Large intestine (tissue), 12 donors: ENCODE measurements at places on chromosomes 11 and 22. TPM values are rescaled to one million over a fixed set of nuclear protein-coding genes. Genes with fewer than 3 reads are reported as not detected.
A peak's percentile ranks its signal among the peaks of the same experiment; 100 is the strongest.

GRCh38 chr11:57562596-57562995 lies 4.9 kb downstream of the UBE2L6 start:
- no peak for DNase-seq

GRCh38 chr11:100676901-100677300 lies 10.2 kb upstream of the ARHGAP42 start:
- no peak for DNase-seq

GRCh38 chr11:534396-535209 lies 773 bp downstream of the HRAS start:
- DNase-seq: peak; percentile 28

DNA sequence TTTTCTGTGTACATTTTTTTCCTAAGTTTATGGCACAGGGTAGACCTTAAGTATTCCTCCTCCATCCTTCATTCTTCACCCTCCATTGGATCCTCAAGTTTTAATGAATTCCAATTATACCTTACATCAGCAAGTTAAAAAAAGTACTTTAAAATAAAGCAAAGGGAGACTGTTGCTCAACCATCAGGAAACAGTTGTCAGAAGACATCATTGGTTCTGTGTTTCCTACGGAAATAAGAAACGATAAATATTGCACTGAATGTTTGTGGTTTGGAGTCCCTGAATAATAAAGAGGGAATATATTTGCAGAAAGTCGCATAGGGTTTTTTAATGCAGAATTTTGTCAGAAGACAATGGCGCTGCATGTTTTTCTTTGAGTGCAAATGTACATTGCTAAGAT lies 28.1 kb upstream of the LDHA start:
- no peak for DNase-seq

GRCh38 chr11:57214098-57214417 lies 23.0 kb downstream of the APLNR start:
- no peak for DNase-seq

DNA sequence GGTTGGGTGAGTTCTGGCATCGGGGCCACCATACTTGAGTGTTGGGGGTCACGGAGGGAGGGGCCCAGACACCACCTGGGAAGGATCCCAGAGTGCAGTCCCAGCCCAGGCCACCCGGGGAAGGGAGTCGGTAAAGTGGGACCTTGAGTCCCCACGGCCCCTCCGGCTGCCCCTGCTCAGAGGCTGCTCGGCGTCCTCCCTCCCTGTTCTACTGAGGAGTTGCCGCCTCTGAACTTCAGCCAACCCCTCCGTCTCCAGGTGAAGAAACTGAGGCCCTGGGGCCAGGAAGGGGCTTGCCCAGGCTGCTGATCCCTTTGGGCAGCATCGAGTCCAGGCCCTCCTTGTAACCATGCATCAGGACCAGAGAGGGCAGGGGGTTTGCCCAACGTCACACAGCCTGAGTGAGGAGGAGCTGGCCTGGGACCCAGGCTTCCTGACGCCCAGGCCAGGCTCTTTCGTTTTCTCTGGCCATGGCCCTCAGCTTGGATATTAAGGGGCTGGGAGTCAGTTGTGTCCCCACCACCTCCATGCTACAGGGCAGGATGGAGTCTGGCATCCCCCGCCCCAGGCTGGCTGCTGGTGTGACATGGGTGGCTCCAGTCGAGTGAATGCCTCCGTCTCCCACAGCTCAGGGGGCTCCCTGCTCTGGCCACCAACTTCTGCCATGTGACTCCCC lies 1.3 kb downstream of the PARVG start:
- no peak for DNase-seq

- no peak for DNase-seq
Observed at GRCh38 chr11:26851696-26852095, 129.8 kb upstream of the SLC5A12 start.

DNA sequence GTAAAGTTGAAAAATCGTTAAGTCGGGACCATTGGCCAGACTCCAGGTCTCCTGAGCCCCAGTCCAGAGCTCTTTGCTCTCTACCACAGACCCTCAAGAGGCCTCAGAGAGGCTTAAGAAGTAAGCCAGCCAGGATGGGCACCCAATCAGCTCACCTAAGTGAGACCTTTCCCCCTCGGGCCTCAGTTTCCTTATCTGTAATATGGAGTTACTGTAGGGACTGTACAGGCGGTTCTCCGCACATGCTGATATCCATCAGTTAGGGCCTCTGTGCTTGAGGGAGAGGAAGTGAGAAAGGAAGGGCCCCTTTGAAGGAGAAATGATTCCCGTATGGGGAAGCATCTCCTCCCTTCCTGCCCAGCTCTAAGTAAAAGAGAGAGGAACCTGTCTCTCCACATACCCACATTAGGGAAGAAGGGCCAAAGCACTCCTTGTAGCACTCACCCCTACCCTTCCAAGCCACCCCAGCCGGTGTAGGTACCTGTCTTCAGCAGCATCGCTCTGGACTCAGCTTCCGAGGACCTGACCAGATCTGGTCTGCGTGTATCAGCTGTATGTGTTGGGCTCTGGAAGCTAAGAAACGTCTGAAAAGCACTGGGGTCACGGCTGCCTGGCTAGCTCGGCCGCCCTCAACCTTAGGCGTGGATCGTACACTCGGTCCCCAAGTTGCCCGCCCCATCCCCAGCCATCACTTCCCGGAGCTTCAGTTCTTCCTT lies 653 bp downstream of the NAGA start:
- no peak for DNase-seq

DNA sequence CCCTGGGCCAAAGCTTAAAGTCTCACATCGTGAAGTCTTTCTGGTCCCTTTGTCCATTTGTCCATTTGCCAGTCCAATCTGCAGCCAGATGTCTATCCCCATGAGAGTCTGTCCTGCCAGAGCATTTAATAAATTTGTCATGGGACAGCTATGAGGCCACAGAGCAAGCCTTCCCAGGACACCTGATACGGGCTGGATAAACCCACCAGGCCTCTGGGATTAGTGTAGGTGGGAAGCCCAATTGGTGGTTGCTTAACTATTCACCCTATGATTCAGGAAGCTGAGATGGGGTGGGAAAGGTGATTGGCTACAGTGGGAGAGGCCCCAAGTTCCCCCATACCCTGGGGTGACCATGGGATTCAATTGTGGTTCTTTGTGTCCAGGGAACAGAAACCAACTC lies 39.9 kb downstream of the MYEOV start:
- no peak for DNase-seq

DNA sequence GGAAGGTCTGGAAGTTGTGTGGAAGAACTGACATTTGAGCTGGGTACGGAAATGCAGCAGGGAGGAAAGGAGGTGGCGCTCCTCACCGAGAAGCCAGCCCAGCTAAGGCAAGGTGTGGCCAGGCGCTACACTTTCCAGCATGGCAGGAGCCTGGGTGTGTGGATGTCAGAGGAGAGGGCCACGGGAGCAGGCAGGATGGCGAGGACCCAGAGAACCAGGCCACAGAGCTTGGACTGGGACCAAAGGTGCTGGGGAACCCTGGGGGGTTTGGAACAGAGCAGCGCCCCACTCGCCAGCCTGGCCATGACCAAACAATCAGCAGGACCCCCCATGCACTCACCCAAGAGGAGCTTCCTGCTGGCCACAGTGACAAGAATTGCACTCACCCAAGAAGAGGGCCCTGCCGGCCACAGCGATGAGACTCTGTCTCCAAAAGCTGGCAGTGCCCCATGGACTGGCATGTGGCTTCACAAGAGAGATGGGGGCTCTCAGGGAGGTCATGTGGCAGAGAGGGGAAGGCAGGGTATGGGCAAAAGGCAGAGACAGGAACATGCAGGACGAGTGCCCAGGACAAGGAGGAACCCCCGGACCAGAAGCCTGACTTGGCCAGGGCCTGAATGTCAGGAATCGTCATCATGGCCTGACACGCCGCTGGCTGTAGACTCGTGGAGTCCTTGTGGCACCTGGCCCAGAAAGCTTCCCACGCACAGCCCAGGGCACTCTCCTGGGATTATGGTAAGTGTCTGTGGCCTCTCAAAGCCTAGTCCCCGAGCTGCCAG lies 45.4 kb downstream of the IGF2 start:
- DNase-seq: no peak

DNA sequence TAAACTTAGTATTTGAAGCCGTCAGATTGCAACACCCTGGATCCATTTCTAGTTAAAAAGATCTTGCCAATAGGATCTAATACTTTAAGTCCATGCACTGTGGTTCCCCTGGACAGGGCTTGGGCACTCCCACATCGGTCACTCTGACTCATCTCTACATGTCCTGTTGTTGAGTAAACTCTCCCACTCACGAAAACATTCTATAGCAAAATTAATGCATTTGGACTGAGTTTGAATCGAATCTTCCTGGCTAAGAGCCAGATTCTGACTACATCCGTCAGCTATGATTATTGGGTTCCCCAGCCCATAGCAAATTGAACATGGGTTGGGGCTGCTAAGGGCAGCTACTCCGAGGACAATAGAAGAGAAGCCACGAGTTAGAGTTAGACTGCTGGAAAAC lies 182.1 kb upstream of the SORL1-AS1 start:
- DNase-seq: no peak

- no peak for DNase-seq
Observed at GRCh38 chr22:37126882-37127281, 17.4 kb upstream of the TMPRSS6 start.

GRCh38 chr22:37916311-37916710 lies 10.2 kb downstream of the MICALL1 start:
- DNase-seq: no peak

GRCh38 chr11:33187998-33188722 lies 26.9 kb upstream of the CSTF3 start:
- peak; percentile 62 for DNase-seq

- DNase-seq: no peak
Observed at GRCh38 chr22:48711031-48711431, 1116.6 kb downstream of the BRD1 start.

DNA sequence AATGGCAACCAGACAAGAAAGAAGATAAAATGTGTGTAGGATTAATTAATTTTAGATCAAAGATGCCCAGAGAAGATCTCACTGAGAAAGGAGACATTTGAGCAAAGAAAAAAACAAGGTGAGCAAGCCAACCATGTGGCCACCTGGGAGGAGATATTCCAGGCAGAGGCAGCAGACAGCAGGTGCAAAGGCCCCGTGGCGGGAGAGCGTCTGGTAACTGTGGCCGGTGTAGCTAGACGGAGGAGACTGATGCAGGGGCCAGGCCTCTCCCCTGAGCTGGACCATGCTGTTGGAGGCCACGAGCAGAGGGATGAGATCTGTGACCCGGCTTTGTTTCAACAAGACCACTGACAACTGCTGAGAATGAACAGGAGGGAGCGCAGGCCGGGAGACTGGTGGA lies 23.6 kb downstream of the NECTIN1 start:
- DNase-seq: no peak

GRCh38 chr11:78653294-78653909 lies 78.7 kb upstream of the NARS2 start:
- DNase-seq: no peak

The TPBGL gene
- 0.39 TPM for polyA plus RNA-seq

The FOXRED2 gene
- polyA plus RNA-seq: 13.9 TPM

The CRYBB3 gene
- 0.16 TPM for polyA plus RNA-seq

The OPCML gene
- polyA plus RNA-seq: 1.4 TPM

The SLC25A45 gene
- 41.2 TPM for polyA plus RNA-seq

The CREB3L1 gene
- 40.6 TPM for polyA plus RNA-seq

The PKP3 gene
- polyA plus RNA-seq: 71.6 TPM

The FUT4 gene
- polyA plus RNA-seq: 21.6 TPM

The PRR33 gene
- polyA plus RNA-seq: 0.67 TPM

The HOATZ gene
- polyA plus RNA-seq: 0.01 TPM

The FZD4 gene
- polyA plus RNA-seq: 7.2 TPM

The GUCY1A2 gene
- polyA plus RNA-seq: 4.0 TPM

The YAP1 gene
- 74.3 TPM for polyA plus RNA-seq

The MUC5B gene
- 1.9 TPM for polyA plus RNA-seq

The KRTAP5-9 gene
- polyA plus RNA-seq: 0.45 TPM
